ENCODE measurements at places on chromosomes 12 and 14.

DNA sequence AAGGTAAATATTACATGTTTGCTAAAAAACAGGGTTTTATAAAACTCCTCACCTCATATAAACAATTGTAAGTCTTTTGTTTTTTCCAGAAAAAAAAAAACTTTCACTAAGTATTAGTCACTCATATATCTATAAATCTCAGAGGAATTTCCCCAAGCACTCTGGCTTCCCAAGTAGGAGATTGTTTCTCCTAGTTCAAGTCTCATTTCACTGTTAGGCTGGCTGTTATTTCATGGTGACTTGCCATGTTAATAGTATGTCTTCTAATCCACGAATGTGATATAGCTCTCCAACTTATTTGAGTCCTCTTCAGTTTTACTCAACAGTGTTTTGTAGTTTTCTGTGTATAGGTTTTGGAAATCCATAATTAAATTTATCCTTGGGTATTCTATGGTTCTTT, 61.6 kb downstream of the CAPZA3 start:
- no peak for DNase-seq

- DNase-seq, result no peak
Measured at GRCh38 chr12:47982770-47983169, 19.4 kb downstream of the TMEM106C start.

DNA sequence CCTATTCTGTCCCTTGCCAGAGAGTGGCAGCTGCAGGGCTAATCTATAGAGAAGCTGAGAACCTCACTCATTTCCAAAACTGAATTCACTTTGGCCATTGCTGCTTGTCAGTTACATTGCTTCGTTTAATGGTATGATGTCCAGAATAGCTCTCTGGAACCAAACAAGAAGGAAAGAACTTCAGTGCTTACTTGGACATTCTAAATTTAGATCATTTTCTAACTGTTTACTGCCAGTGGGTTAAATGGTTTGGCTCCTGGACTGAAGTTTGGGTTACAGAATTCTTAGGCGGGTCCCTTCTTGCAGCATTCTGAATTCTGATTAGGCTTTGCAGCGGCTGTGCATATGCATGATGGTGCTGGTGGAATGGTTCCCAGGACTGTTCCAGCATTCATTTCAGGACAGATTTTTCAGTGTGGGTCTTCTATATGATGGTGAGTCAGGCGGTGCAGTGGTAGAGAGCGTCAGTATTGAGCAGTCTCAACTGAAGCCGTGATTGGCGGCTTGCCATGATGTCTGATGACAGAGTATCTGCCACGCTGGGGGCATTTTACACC, 148.7 kb downstream of the DYRK2 start:
- no peak for DNase-seq

- DNase-seq, result no peak
Measured at GRCh38 chr14:90987140-90987539, 73.3 kb downstream of the RPS6KA5 start.

DNA sequence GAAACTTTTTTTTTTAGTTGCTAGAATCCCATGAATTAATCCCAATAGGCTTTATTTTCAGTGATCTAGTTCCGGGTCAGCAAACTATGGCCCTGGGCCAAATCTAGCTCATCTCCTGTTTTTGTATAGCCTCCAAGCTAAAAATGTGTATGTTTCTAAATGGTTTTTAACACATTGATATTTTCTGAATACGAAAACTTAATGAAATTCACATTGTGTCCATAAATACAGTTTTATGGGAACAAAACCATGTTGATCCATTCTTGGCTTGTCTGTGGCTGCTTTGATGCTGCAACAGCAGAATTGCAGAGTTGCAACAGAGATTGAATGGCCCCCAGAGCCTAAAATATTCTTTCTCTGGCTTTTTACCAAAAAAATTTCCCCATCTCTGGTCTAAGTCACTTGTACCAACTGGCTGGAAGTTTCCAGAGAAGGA, 47.5 kb downstream of the ZNF664 start:
- no peak for DNase-seq

- no peak for DNase-seq
Measured at GRCh38 chr14:91394105-91395081, 23.2 kb downstream of the CCDC88C start.

- DNase-seq, result no peak
Measured at GRCh38 chr12:33093534-33093933, 197.0 kb upstream of the PKP2 start.

- no peak for DNase-seq
Measured at GRCh38 chr14:77409131-77409533, 14.2 kb downstream of the NOXRED1 start.

GRCh38 chr12:108126990-108127501, 2.0 kb upstream of the WSCD2 start:
- DNase-seq, result no peak

GRCh38 chr14:69259527-69260189, at the start of gene GALNT16:
Gene GALNT16, plus strand, starts transcription at chr14:69260158. Its CDS starts 133 bp downstream, at chr14:69260291.
- no peak for DNase-seq

- no peak for DNase-seq
Measured at GRCh38 chr12:18165889-18166288, 75.9 kb upstream of the RERGL start.

DNA sequence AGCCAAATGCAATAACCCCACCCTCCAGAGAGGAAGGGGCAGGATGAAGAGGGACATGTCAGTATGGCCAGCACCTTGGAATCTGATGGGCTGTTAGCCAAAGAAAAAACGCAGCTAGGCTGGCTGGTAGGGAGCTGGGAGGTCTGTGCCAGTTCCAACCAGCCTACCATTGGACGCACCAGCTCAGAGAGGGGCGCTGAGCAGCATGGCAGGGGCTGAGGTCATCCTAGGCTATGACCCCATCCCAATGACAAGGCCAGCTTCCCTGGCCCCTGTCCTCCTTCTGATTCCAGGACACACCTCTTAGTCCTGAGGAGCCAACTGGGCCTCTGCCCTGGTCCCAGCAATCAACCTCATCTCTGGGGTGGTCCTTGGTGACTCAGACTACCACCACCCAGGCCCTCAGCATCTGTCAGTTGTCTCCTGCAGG, 12.2 kb downstream of the ACTN1 start:
- DNase-seq, result no peak

GRCh38 chr12:6085841-6086240, 38.6 kb downstream of the VWF start:
- no peak for DNase-seq

DNA sequence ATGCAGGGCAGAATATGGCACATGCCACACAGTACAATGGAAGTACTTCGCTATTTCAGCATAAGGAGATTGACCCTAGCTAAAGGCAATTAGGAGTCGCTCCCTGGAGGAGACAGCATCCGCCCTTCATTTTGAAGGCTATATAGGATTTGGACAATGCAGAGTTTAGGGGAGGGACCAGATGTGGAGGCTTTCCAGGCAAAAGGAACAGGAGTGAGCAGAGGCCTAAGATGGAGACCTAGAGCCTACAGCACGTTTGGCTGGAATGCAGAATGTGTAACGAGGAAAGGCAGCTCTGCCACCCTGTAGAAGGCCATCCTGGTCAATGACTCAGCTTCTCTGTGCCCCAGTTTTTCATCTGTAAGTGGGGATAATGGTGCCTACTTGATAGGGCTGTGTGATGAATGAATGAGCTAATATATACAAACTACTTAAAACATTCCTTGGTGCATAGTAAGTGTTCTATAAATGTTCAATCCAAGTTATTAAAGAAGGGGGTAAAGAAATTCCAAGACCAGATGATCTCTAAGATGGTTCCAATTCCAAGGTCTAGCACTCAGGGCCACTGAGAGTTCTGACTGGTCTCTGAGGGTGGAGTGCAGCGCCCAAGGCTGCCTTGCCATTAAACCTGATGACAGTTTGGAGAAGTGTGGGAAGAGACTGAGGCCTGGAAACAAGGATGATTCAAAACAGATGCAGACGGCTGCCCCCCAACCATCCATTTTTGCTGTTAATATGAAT, 54.3 kb upstream of the FRMD6 start:
- no peak for DNase-seq

GRCh38 chr12:9948606-9949296, 16.6 kb upstream of the CLEC2A start:
- no peak for DNase-seq

- DNase-seq, result no peak
Measured at GRCh38 chr12:32558903-32559302, 120.2 kb upstream of the DNM1L start.

DNA sequence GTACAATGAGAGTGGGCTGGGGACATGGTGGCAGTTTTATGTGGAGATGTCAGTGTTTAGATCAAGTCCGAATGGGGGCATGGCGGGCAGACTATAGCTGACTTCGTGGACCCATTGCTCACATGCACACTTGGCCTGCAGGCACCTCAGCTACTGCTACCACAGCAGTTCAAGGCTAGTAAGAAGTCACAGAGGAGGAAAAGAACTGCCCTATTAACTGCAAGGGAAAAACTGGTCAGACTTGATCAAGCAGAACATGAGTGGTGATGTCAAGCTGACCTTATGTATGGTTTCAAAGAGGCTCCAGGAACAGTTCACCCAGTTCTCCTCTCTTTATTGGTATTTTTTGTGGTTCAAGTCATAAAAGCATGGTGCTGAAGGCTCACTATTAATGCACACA, 30.2 kb upstream of the FRS2 start:
- no peak for DNase-seq

DNA sequence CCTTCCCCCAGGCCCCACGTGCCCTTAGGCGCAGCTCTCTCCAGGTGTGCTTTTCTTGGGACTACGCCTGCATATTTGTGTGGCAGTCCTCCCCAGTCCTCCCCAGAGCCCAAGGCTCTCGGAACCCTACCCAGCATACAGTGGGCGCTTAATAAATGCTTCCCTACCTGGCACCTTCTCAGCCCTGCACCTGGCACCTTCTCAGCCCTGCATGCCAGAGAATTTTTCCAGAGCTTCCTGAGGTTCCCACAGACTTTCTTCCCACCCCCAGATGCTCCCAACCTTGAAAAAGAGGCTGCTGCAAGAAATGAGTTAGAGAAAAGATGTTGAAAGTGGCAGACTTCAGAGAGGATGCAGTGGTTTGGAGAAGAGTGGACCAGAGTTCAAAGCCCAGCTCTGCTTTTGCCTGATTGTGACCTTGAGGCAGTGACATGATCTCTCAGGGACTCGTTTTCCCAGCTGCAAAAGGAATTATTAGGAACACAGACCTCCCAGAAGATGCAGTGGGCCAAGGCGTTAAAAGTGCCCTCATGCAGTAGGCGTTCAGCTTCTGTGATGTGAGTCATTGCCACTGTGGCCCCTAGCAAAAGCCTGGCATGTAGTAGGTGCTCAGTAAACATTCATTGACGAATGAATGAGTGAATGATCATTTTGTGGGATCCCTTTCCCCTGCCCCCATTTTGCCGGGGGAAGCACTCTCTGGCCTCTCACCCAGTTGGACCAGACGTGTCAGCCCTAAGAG, 167.2 kb downstream of the PHETA1 start:
- DNase-seq, result no peak

- DNase-seq, result no peak
Measured at GRCh38 chr14:23043754-23044153, 1.7 kb downstream of the PSMB11 start.

DNA sequence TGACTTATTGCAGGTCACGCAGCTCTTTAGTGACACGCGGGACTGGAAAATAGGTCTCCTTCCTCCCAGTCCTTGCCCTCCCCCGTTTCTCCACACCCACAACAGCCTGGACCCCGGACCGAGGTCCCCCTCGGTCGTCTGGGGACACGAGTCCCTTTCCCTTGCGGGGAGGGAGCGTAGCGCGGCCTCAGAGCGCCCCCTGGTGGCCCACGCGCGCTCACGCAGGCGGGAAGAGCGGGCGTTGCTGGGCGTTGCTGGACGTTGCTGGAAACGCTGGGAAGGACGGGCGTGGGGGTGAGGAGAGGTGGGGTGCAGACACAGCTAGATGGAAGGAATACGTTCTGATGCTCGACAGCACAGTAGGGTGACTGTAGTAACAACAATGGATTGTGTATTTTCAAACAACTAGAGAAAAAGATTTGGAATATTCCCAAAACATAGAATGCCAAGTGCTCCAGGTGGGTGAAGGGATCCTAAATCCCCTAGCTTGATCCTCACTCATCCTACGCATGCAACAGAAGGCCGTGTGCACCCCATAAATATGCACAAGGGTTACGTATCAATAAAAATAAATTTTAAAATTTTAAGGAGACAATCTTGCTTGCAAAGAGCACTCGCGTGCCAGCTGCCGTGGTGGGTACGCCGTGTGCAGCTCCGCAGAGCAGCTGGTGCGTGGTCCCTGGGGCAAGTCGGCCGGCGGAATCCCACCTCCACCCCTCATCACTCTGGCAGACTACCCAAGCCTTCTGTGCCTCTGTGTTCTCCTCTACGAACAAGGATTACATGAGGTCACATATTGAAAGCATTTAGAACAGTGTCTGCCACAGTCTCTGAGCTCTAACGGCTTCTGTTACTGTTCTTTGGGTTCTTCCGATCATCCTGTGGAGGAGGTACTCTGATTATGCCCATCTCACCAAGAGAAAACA, 87.4 kb downstream of the B4GALNT3 start:
- no peak for DNase-seq

- DNase-seq, result no peak
Measured at GRCh38 chr12:16763901-16764300, 157.9 kb upstream of the LMO3 start.

GRCh38 chr12:121005346-121005815, 10.9 kb downstream of the C12orf43 start:
- DNase-seq, result no peak

- no peak for DNase-seq
Measured at GRCh38 chr12:39272871-39273655, 169.9 kb downstream of the KIF21A start.

DNA sequence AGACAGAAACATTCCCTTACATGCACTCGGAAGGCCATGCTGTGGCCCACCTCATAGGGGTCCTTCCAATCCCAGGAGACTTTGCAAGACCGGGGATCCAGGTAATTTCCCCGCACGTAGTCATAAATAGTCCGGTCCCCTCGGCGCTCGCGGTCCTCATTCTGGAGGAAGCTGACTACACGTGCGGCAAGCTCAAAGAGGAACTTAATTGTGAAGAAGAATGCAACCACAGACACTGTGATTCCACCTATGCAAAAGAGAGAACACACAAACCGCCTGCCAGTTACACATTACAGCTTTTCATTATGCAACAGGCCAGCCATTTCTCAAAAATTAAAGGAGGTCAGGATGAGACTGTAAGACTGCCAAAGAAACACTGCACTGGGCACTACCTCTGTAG, 28.4 kb downstream of the AREL1 start:
- DNase-seq, result no peak

GRCh38 chr14:20434701-20435581, 1.0 kb downstream of the KLHL33 start:
- DNase-seq, result no peak

DNA sequence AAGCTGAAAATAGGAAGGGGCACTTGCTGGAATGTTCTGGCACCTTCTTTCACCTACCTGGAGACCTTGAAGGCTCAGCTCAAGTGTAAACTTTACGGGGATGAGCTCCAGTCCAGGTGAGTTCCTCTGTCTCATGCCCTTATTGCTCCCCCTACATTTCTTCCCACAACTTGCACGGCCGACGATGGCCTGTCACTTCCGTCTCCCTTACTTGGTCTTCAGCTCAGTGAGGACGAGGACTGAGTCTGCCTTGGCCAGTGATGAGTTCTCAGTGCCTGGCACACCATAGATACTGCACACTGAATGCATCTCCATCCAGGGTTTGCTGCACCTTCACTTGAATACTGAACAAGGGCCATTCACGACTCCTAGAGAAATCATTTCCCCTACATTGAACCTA, 21.4 kb downstream of the ADGRD1 start:
- DNase-seq, result no peak
